ENCODE measurements at places on chromosomes 11 and 22. TPM values are rescaled to one million over a fixed set of nuclear protein-coding genes. Genes with fewer than 3 reads are reported as not detected.

- no peak for DNase-seq
Observed at GRCh38 chr11:34194576-34195335, 89.3 kb downstream of the NAT10 start.

DNA sequence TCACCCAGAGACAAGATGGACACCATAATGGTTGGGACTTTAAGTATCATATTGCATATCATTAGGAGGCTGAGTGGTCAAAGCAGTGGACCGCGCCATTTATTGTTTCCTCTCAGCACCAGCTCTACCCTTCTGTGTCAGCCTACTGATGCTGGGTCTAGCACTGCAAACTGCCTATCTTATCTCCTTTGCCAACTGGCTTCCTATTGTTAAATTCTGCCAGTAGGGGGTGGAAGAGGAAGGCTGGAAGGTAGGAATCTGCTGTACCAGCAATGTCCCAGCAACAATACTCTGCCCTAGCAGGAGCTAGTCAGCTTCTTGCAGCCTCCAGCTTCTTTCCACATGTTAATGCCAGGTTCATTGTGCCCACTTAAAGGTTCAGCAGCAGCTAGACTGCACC is 367.1 kb upstream of the PDGFD start:
- no peak for DNase-seq

- DNase-seq, result no peak
Observed at GRCh38 chr22:18103527-18104269, 6.9 kb upstream of the TUBA8 start.

DNA sequence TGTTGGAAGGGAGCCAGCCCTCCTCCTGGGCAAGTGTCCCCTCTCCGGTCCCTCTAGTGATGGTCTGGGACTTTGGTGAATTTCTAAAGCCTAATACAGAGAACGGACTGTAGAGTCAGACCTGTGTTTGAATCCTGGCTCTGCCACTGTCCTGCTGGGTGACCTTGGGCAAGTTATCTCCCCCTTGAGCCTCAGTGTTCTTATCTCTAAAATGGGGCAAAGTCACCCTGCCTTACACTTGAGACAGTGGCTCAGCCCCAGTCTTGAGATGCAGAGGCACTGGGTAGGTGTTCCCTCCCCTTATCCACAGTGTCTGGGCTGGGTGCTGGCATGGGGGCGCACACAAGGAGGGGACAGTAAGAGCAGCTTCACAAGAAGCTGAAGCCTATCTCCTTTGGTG is 20.9 kb downstream of the DGAT2 start:
- no peak for DNase-seq

- DNase-seq, result no peak
Observed at GRCh38 chr22:32571761-32572160, 97.2 kb downstream of the FBXO7 start.

The MS4A2 gene
- not detected for polyA plus RNA-seq

The RGL4 gene
- polyA plus RNA-seq, result not detected

The OR8G5 gene
- polyA plus RNA-seq, result not detected

The MAPK8IP2 gene
- polyA plus RNA-seq, result 0.17 TPM

The OR51I2 gene
- not detected for polyA plus RNA-seq

The SCGB1C1 gene
- not detected for polyA plus RNA-seq

The ELMOD1 gene
- polyA plus RNA-seq, result 0.04 TPM

The MS4A7 gene
- not detected for polyA plus RNA-seq

The TRIM48 gene
- polyA plus RNA-seq, result not detected
